ENCODE measurements at places on chromosomes 12 and 14.

DNA sequence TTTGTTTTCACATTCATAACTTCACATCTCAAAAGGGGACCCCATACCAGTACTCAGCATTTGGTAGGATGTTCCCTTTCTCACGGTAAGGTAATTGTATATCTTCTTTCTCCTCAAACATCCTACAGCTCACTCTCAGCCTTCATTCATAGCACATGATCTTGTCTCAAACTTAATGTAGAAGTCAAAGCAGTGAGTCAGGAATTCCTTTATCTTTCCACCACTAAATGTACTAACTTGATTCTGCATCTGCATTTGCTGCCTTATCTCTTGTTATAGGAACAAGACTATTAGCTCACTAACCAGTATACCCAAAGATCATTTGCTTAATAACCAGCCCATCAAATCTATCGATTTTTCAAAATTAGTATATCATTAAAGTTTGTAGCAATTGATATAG lies 22.9 kb downstream of the CPSF2 start:
- no peak for DNase-seq

DNA sequence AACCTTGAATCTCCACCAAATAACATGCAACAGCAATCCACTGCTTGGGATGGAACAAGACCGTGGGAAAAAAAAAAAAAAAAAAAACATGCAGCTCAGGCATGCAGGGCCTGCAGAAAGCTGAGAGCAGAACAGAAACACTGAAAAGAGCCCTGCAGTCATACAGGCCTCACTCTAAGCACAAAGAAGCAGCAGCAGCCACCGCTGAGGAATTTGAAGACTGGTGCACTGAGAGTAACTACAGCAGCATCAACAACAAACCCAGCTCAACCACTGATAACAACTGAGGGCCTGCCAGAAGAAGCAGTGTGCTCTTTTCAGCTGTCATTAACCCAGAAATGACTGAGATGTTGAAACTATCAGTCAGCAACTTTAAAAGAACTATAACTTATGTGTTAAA lies 354.7 kb upstream of the TMTC1 start:
- DNase-seq = no peak

DNA sequence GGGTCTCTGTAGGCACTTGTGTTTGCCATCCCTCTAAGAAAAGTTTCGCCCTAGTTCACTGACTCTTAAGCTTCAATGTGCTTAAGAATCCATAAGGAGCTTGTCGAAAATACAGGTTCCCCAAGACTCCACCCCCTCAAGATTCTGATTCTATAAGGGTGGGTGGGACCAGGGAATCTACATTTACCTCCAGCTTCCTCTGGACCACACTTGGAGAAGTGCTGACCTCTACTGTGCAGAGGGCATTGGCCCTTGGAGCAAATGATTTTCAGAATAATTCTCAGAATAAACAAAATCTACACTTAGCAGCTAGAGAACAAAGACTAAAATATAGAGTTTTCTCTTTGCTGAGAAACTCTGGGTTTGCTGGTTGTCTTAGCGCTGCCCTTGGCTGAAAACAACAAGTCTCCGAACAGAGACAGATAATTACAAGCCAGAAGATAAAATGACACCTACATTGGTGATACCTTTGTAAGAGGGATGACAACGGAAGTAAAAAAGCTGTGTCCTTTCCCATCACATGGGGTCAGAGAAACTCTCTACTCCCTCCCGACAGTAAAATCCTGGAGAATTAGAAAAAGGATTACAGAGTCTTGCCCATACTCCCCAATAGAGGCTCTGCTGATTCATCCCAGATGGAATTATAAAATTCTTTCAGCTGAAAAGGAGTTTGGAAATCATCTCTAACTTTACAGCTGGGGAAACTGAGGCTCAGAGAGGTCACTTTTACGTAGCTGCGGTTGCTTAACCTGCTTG lies 4.8 kb downstream of the TGFB3 start:
- no peak for DNase-seq

GRCh38 chr14:88225721-88226120 lies 97.3 kb downstream of the KCNK10 start:
- no peak for DNase-seq

- no peak for DNase-seq
These were observed 5.7 kb upstream of the FAIM2 start for GRCh38 chr12:49909356-49909755.

DNA sequence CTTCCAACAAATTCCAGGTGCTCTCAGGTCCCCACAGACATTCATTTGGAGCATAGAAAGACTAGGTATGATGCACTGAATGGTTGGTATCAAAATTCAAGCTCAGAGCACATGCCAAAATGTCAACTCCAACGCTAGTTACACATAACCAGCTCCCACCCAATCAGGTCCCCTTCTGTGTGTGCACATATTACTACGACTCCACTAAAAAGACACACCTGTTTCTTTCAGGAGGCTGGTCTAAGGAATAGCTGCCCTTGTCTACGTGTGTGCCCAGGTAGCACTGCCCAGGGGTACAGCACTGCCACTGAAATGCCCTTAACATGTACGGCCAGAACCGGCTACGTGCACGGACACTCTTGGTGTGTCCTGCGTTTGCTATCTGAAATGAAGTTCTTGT lies 138.1 kb downstream of the KCNK10 start:
- no peak for DNase-seq

GRCh38 chr12:27300226-27300625 lies 32.4 kb upstream of the BMAL2 start:
- no peak for DNase-seq

GRCh38 chr12:2876431-2877046 lies 435 bp downstream of the FOXM1 start:
- DNase-seq = peak; percentile 13

- no peak for DNase-seq
These were observed 13.7 kb downstream of the COA8 start for GRCh38 chr14:103576371-103577024.

- DNase-seq = no peak
These were observed 26.2 kb upstream of the NPFF start for GRCh38 chr12:53533471-53533870.

DNA sequence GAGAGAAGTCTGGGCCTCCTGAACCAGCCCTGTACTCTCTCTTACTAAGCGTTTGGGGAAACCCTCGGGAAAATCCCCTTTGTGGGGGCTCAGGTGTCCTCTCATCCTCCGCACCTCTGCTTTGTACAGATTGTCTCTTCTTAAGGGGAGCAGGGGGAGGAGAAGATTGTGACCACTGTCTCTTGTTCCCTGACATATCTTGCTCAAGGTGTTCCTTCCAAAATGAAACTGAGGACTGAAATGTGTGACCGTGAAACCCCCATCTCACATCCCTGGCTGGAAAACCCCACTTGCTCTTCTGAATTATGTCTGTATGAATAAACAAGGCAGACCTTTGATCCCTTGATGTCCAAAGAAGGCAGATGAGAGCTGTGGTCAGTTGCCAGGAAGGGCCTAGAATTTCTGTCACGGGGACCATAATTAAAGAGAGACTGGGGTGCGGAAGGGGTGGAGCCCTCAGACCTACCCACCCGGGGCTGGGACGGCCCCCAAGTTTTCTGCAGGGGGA lies 369.8 kb downstream of the AACS start:
- no peak for DNase-seq

- no peak for DNase-seq
These were observed 8.7 kb upstream of the DDX47 start for GRCh38 chr12:12804432-12804886.

- DNase-seq = peak; percentile 92
These were observed 11.0 kb downstream of the PDE1B start for GRCh38 chr12:54560374-54560858.
